ENCODE measurements at places on chromosomes 5 and 9. TPM values are rescaled to one million over a fixed set of nuclear protein-coding genes. Genes with fewer than 3 reads are reported as not detected.
A peak's percentile ranks its signal among the peaks of the same experiment; 100 is the strongest.

GRCh38 chr9:136084063-136084944, 10.8 kb downstream of the NACC2 start:
- DNase-seq: no peak

GRCh38 chr5:123283499-123283898, 139.7 kb downstream of the CEP120 start:
- no peak for DNase-seq

GRCh38 chr9:131799177-131799823, 59.4 kb upstream of the RAPGEF1 start:
- peak; percentile 68 for DNase-seq

- no peak for DNase-seq
Observed at GRCh38 chr5:74386571-74387334, 253.8 kb downstream of the ENC1 start.

DNA sequence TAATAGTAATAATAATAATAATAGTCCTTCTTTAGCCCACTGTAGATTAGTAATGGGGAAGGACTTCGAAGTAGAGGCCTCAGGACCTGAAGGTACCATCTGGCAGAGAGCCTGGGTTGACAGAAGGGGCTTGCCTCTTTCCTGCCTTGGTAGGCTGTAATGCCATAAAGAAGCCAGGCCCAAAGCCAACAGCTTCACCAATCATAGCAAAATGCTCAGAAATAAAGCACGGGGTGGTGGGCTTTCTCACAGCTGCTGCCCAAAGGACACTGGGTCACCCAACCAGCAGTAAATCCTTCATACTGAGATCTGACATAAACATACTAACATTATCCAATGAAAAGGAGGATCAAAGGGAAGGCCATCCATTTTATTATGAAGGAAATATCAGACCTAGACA, 70.7 kb downstream of the SUSD1 start:
- DNase-seq: no peak

DNA sequence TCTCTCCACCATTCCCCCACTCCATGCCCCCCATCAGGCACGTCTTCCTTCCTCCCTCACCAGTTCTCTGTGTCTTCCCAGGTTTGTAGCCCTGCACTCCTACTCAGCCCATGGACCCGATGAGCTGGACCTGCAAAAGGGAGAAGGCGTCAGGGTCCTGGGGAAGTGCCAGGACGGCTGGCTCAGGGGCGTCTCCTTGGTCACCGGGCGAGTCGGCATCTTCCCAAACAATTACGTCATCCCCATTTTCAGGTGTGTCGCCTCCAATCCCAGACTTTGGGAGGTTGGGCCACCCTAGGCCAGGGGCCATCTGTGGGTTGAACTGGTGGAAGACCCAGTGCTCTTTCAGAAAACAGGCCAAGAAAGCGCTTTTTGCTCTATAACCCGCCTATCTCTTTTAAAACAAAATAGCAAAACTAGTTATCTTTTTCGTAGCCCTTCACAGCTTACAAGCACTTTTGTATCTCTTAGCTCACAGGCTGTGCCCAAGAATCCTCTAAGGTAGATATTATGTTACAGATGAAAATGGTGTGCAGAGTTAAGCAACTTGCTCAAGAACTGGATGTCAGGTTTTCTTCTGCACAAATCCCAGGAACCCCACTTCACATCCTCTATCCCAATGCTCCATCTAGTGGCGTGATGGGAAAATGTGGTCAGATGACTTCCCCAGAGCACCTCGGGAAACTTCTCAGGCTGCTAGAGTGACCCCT, 56.2 kb downstream of the PLAC8L1 start:
- no peak for DNase-seq

DNA sequence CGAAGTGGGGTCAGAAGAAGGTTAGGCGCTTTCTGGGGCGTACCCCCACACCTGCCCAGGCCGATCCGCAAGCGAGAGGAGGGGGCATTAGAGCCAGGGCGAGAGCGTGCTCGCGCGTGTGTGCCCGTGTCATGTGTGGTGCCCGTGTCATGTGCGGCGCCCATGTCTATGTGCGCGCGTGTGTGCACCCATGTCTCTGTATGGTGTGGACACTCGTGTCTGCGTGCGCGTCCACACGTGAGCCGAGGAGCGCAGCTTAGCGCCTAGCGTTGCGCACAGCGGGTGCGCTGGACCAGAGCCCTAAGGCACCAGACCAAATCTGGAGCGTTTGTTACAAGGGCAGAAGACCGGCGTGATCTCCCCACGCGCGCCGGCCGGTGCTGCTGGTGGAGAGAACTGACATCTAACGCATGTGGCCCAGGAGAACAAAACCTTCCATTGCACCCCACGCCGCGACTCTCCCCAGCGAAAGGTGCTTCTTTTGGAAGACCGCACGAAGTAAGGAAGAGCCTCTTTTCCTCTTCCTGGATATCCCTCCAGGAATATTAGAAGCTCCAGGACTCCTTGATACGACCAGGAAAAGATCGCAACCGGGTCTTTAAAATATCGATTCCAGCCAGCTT, 644 bp downstream of the NIM1K start:
- DNase-seq: peak; percentile 44

DNA sequence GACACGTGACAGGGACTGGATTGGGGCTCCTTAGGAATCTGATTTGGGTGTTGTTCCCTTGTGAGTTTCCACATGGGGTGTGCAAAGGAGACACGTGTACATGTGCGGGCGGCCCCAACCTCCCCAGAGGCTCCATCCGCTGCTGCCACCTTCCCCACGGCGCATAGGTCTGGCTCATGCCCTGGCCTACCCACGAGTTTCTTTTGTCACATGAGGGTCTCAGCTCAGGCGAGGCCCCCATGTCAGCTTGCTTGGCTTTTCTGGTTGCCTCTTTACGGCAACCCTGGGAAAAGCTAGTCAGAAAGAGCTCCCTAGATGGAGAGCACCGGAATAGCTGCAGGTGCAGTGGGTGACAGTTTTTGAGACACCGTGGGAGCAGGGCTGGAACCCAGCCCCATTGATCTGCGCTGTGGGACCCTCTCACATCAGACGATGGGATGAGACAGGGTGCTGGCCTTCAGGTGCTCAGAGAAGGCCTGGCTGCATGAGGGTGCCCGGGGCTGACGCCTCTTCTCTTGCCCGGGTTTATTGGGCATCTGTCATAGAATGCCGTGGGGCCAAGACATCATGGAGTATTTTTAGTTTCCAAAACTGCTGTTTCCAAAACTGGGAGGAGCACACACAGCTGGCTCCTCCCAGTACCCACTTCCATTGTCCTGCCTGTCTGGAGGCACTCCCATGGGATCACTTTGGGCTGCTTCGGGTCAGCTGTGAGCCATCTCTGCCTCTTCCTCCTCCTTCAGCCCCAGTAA, 107.8 kb downstream of the WNK2 start:
- no peak for DNase-seq

- no peak for DNase-seq
Observed at GRCh38 chr9:9174358-9174757, 1374.8 kb upstream of the DMAC1 start.

- DNase-seq: no peak
Observed at GRCh38 chr5:175305251-175305650, 138.7 kb downstream of the DRD1 start.

DNA sequence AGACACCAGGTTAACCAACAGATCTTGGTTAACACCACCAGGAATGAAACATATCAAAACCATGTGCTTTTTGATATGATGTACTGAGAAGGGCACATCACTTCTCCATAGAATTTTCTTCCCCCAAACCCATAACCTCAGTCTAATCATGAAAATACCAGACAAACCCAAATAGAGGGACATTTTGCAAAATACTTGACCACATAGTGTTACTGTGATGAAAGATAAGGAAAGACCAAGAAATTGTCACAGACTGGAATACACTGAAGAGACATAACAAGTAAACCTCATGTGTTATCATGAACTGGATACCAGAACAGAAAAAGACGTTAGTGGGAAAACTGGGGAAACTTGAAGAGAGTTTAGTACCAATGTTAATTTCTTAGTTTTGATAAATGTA, 74.9 kb upstream of the VCAN start:
- no peak for DNase-seq

DNA sequence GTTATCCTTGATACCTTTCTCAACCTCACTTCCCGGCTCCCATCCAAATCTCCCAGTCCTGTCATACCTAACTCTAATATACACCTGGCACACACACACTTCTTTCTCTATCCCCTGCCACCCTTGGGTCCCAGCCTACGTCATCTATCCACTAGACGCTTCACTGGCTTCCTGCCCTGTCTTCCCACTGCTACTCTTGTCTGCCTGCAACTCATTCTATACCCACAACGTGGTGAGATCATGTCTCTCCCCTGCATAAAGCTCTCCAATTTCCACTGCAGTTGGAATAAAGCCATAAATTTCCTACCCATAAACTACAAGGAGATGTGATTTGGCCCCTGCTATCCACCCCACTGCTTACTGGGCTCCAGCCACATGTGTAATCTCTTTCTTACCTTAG, 93.5 kb downstream of the JMY start:
- no peak for DNase-seq

- DNase-seq: no peak
Observed at GRCh38 chr5:15555176-15555575, 55.2 kb downstream of the FBXL7 start.

DNA sequence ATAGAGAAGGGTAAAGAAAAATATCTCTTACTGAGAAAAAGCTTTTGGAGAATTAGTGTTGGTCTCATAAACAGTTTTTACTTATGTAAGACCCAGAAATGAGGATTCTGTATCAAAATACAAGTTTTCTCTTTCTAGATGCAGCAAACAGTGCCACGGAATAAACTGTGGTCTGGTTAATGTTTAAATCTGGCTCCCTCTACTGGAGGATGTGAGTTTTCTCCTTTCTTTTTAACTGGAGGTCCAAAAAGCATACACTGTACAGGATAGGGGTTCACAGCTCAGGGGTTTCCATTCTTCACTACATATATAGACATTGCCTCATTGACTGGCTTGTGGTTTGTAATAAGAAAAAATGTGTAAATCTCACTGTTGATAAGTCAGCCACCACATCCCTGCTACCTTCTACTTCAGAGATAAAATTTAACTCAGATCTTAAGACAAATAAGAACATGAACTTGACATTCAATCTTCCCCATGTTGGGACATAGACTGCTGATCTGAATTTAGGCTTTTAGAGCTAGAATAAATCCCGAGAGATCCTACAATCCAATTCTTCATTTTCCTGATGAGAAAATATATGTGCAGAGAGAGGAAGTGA, 98.9 kb downstream of the CFAP95 start:
- no peak for DNase-seq

- DNase-seq: no peak
Observed at GRCh38 chr9:135103001-135103446, 15.6 kb downstream of the OLFM1 start.

- DNase-seq: peak; percentile 49
Observed at GRCh38 chr9:121156263-121156731, 45.4 kb downstream of the RAB14 start.

GRCh38 chr5:91670122-91670521, 287.0 kb upstream of the ARRDC3 start:
- no peak for DNase-seq

GRCh38 chr9:134656334-134657006, 14.9 kb downstream of the COL5A1 start:
- DNase-seq: no peak

DNA sequence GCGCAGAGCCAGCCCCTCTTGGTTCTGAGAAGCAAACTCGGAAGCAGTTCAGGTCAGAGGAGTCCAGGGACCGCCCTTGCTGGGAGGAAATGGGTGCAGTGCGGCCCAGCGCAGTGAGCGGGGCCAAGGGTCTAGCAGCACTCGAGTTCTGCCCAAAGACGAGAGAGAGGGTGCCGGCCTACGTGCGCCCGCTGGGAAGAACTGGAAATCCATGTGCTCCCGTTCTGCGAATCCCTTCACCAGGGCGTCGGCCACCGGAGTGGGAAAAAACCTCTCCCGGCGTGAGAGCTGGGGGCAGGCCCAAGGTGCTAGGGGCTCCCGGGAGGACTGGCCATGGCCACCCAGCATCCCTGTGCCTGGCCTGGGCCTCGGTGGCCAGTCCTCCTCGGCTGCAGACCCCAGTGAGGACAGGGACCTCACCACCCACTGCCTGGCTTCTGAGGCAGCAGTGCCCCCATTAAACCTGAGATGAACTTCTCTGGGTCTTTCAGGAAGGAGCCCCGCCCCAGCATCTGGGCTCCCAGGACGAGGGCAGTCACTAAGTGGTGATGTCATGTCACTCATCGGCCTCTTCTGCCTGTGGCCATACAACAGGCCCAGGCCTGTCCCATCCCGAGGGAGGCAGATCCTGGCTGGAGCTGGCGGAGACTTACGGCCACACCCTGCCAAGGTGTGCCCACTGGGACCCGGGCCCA, 10.6 kb downstream of the TMEM250 start:
- no peak for DNase-seq

DNA sequence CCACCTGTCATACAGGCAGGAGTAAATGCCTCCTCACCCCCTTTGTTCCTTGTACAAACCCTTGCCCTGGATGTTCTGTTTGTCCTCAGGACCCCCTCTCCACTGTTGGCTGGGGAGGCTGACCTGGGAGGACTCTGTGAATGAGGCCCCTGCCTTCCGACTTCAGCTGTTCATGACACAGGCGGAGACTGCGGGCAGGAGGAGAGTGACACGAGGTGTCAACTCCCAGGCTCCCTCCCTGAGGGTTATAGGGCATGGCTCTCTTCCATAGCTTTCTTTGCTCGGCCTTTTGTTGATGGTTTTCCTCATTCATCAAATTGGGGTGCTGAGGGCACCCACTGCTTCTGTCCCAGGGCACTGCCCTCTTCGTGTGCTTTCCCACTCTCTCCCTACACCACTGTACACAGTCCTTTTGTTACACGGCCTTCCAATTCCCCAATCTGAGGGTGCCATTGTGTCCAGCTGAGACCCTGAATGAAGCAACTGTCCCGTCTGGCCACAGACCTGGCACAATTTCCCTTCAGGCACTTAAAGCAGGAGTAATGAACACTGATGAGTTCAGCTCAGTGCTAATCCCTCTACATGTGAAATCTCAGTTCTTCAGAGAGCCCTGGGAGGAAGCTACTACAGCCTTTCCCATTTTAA, 33.8 kb downstream of the KCNIP1 start:
- no peak for DNase-seq

The GPX8 gene
- not detected for total RNA-seq

The CAMK4 gene
- total RNA-seq: 77.4 TPM

The TUT7 gene
- total RNA-seq: 44.9 TPM

The THOC3 gene
- 61.0 TPM for total RNA-seq

The PCDHGB1 gene
- total RNA-seq: not detected

The C9orf152 gene
- total RNA-seq: not detected

The FGF1 gene
- total RNA-seq: not detected

The SPAG8 gene
- 1.4 TPM for total RNA-seq

The SHOC1 gene
- total RNA-seq: not detected

Measured in activated CD8-positive, alpha-beta memory T cell treated with anti-CD3 and anti-CD28 coated beads, Interleukin-2, amount 10 ng/mL, durations not matched to agents 7 days and 5 days (primary cell).